ENCODE measurements at places on chromosomes 12 and 14.

DNA sequence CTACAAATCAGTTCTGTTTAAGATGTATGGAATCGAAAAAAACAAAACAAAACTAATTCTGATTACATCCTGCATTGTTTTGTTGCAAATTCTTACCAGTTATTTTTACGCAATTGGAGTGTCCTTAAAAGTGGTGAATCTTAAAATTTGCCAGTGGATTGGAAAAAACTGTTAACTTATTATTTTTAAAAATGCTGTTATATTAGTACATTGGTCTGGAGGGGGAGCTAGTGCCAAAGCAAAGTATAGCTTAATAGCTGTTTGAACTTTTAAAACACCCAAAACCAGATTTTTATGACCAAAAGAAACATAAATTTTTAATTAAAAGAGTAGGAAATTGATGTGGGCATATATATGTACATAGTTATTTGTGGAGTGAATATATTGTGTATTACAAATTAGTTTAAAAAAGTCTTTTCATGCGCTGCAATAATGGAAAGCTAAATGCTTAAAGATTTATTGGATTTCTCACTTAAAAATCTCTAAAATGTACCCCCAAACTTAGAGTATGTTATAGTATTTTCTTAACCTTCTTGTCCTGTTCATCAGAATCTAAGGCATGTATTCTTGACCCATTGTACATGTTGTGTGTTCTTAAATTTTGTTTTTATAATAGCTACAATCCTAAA is 2.5 kb downstream of the FUT8 start:
- no peak for DNase-seq

DNA sequence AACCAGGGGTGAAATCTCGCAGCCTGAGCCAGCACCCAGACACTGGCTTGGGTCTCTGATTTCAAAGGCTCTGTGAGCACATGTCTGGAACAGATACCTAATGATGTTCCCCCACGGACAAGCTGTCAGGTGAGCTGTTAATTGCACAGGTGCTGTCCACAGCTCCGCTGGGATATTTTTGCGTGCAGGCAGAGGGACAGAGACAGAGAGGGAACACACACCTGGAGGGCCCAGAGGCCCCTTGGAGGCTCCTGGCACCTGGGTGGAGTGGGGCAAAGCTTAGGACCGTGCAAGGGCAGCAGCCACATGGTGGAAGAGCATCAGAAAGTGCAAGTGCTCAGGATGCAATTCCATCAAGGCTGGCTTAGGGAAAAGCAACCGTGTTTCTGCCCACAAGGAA is 57.3 kb downstream of the ARL6IP4 start:
- no peak for DNase-seq

DNA sequence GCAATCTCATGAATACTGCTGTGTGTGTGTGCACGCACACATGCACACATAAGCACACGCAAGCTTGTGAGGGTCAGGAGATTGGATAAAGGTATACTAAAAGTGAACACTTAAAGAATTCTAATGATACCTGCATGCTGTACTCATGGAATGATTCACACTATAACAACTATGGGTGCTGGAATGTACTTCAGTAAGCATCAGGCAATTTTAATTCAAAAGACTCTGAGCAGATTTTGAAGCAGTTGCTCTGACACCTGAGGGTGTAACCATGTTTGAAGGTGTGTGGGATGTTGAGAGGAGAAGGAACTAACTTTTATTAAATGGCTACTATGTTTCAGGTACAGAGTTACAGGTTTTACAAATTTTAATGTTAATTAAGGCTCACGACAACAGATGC is 61.6 kb downstream of the GARIN6 start:
- DNase-seq = no peak

DNA sequence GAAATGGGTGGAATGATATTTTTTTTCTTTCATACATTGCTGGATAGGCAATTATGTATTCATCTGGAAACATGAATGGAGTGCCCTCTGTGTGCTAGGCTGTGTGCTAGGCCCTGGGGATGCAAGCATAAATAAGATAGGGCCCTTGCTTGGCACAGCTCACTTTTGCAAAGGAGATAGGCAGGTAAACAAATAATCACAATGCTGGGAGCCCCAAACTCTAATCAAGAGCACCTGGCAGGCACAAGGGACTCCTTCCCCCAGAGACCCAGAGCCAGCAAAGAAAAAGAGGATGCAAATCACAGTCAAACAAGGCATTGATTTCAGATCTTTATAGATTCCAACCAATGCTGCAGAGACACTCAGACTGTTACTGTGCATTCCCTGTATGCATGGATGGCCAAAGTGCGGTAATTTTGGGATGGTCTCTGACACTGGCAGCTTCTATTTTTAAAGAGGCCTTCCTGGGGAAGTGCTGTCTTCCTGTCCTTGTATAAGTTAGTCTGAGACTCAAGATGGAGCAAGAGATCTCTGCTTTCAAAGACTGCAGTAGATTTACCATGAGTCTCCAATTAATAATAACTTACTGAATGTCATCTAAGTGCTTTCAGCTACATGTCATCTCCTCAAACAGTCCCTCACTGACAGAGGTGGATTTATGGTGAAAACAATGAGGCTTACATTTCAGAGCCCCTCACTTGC is 45.1 kb upstream of the CPM start:
- DNase-seq = no peak

GRCh38 chr14:55665067-55665675 is 85.2 kb downstream of the KTN1 start:
- DNase-seq = no peak

- DNase-seq = no peak
Measured at GRCh38 chr14:50854521-50854920, 17.3 kb upstream of the ABHD12B start.

DNA sequence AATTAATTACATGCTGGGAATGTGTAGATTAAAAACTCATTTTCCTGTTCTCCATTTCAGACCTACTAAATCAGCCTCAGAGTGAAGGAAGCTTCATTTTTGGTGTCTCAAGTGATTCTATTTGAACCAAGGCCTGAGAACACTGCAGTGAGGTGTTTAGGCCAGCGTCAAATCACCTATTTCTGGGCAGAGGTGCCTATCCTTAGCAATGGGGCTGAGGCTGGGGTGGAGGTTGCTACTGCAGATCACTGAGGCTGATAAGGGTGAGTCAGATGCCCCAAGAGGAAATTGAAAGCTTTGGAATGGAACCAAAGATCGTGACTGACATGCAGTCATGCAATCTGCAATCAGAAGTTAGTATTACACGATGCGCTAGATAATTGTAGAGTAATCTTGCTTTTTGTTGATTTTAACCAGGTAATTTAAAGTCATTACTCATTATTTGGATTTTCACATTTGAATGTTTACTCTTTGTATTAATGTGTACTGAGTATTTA is 4.4 kb downstream of the TXNRD1 start:
- no peak for DNase-seq

DNA sequence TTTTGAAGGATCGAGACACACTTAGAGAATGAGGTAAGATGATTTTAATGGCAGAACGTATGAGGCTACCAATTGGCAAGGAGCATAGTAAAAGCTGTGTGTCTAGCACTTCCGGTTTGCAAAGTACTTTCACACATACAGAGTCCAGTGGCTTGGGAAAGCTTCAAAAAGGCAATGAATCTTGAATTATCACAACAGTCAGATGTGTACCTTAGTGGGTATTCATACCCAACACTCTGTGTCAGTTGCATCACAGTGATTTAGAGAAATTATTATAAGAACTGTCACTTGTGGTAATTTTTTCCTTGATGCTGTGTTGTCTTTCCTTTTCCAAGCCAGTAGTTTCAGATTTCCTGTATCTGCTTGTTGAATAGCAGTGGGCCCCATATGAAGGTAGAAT is 424.1 kb downstream of the PCNX1 start:
- DNase-seq = no peak

- no peak for DNase-seq
Measured at GRCh38 chr12:118980407-118981014, 830 bp upstream of the SRRM4 start.

DNA sequence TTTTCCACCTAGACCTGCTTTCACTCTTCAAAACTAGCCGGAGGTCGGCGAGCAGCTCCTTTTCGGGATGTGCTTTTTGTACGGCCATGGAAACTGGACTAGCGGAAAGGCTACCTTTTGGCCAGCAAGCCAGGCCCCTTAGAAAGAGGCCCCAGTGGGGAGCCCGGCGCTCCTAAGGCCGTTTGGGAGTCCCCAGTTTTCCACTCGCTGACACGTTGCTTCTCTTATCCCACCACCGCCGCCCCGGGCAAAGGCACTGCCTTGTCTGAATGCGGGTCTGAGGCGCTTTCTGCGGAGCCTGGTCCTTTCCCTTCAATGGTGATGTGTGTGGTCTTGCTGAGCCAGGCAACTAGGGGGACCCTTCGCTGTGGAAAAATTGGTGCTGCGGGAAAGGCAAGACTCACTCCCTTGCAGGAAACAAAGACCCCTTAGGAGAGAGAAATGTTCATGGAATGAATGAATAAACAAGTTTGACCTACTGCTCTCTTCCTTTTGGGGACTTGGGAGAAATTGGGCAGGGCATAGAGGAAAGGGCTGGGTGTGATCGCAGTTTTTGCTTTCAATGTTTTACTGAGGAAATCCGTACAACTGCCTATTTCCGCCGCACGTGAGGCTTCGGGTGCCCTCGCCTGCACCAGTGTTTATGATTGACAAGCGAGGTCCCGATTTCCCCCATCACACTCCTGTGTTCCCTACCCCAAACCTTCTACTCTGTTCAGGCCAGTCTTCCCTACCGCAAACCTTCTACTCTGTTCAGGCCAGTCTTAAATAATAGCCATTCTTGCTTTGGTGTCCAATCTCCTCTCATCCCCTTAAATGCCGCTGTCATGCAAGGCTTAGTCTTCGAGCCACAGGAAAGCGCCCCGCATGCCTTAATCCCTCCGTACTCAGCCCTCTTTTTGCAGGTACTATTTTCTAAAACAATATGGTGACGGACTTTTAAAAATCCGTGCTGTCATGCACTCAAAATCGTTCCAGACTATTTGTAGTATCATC is 1.0 kb upstream of the SLC38A2 start:
- DNase-seq = peak; percentile 71

DNA sequence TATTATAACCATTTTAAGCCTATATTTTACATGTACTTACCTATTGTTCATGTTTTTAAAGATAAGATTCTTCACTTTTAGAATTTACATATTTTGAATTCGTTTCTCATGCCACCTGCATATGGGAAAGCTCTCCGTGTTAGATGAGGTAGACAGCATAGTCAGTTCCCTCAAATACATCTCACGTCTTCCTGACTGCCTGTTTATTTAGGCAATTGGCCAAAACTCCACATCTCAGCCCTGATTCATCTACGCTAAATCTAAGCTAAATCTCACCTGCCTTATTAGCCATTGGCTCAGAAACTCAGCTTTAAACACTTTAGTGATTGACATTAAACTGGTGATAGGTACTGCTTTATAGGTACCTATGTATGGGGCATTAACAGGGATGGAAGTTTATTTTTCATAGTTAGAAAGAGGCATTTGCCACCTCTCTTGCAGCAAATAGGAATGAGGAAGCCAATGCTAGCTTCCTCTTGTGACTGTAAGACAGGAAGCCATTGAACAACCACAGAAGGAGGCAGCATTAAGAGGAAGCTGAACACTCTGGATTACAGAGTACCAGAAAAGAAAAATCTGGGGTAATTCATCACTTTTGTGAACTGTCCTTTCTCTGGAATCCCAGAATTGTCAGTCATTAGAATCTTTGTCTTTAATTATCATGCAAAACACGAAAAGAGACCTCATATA is 111.9 kb downstream of the LRFN5 start:
- no peak for DNase-seq

GRCh38 chr14:22505309-22505696 is 83.7 kb downstream of the DAD1 start:
- no peak for DNase-seq

DNA sequence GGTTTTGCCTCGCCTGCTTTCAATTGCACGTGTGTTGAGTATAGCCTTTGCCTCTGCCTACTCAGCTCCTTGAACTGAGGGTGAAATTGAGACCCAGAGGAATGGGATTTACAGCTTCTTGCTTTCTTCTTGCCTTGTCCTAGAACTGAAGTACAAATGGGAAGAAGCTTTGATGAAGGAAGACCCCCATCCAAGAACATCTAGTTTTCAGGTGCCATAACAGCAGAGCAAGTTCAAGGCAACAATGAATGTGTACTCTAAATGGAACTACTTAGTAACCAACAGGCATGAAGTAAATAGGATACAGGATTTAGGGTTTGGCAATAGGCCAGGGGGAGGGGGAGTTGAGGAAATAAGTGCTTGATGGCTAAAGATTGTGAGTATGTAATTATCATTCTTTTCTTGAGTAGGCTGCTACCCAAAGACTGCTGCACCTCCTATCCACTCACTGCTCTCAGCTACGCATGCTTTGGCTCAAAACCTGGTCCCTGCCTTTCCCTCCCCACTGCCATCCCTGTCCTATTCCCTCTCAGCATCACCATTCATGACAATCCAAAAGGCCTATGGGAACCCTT is 2.1 kb downstream of the GPX2 start:
- DNase-seq = peak; percentile 29

DNA sequence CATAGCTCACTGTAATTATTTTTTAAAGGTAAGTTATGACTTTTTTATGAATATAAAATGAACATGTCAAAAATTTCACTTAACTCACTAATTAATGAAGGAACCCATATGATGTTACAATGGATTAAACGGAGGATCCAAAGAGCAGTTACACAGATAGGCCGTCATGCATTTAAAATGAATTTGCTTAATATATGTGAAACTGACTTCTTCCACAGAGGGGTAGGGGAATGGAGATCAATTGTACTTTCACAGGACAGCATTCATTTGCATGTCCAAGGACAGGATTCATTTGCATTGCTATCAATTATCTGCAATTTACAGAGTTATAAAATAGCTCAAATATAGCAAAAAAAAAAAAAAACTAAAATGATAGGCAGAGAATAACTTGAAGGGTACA is 6.6 kb upstream of the CRY1 start:
- DNase-seq = no peak

DNA sequence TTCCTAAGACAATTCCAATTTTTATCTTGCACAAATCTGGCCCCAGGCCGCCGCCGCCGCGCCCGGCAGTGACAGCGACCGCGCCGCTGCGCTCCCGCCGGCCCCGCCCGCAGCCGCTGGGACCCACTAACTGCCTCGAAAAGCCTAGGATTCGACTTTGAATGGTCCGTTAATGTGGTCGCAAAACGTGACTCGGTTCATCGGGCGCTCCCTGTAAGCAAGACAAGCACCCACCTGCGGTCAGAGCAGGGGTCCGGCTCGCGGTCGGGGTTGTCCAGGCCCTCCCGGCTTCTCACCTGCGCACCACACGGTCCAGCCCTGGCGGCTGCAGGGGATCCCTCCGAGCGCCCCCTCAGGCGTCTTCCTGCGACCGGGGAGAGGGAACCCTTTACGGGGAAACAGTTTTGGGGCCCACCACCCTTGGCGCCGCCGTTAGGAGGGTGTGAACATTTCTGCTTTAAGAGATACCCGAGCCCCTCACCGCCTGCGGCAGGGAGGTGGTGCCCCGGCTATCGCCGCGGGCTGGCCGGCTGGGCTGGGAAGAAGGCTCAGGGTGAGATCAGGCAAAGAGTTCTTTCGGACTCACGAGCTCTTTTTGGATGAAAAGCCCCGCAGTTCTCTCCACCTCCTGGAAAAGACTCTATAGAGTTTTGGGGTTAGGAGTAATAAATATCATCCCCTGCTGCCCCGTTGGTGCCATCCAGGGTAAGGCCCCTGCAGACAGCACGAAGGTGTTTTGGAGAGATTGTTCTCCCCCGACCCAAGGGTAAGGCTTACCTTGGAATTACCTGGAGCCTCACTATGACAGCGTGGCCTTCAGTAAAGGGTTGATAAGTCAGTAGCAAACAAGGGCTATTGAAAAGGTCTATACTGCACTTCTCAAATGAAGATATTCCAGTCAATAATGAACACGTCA is 13.6 kb upstream of the FOXJ2 start:
- no peak for DNase-seq

Data from left lobe of liver (tissue), 2 donors.